HCEC 1CT (cell line): ENCODE measurements at places on chromosomes 1 and 21.

GRCh38 chr1:114505148-114505561 lies 5.8 kb downstream of the TRIM33 start:
- DNase-seq, result no peak

DNA sequence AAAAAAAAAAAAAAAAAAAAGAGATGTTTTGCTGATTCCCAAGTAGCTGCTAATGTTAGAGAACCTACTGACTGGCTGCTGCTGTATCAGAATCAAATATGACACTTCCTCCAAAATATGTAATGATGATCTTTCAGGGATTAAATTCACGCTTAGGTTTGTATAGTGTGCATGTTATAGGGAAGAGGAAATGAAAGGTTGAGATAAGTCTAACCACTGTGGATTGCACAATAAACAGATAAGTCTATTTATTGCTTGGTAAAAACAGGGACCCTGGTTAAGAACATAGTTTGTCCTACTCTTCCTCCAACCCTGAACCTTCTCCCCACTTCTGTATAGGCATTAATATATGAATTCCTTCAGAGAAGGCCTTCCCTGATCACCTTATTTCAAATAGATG lies 13.2 kb downstream of the RC3H1 start:
- no peak for DNase-seq

DNA sequence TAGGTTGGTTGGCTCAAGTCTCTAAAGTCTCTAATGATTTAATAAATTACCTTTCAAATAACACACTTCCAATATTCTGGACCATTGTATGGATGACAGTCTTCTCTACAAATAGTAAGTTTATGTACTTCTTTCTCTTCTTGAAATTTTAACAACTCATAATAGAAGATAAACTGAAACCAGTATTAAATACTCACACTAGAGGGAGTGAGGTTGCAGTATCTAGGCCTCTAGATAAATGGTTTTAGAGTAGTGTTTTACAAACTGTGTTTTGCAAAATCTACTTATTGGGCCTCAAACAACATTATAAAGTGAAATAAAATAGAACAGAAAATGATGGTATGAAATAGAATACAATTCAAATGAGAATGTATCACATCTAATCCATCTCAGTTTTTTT lies 479.9 kb upstream of the BRINP3 start:
- DNase-seq, result no peak

- DNase-seq, result peak; percentile 87
Measured at GRCh38 chr1:91732291-91733107, 153.5 kb downstream of the TGFBR3 start.

DNA sequence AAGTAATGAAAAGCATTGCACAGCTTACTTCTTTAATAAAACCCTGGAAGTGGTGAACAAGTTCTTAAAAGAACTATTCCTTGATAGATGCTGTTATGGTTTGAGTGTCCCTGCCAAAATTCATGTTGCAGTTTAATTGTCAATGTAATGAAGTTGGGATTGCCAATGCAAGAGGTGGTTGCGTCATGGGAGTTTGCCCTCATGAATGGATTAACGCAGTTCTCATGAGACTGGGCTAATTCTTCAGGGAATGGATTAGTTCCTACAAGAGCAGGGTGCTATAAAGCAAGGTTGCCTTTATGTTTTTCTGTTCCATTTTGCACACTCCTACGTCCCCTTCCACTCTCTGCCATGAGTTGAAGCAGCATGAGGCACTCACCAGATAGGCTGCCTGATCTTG lies 446.7 kb upstream of the B3GALT2 start:
- no peak for DNase-seq

GRCh38 chr1:7149080-7149838 lies 364.0 kb downstream of the CAMTA1 start:
- DNase-seq, result no peak

DNA sequence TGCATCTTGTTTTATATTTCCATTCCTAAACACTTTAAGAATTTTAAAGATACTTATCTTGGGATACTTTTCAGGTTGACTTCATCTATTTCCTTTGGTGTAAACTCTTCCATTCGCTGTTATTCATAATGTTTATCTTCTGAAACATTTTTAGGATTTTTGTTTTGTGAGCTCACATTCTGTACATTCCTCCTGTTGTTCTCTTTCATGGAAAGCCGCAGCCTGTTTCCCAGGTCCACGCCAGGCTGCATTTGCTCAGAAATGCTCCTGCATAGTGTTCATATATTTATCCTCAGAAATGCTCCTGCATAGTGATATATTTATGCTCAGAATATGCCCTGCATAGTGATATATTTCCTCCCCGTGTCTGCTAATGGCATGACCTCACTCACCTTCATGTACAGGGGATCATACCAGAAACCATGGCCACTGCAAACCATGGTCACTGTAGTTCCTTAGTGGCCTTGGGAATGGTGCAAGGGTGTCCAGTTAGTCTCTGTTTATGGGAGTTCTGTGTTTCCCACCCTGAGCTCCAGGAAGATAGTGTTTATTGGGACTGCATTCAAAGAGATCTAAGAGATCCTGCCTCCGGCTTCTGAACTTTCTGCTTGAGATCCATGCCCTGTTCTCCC lies 153.9 kb upstream of the GREM2 start:
- DNase-seq, result peak; percentile 82

- DNase-seq, result no peak
Measured at GRCh38 chr1:6497215-6497866, 5.9 kb upstream of the PLEKHG5 start.

- DNase-seq, result peak; percentile 41
Measured at GRCh38 chr1:28246427-28246832, 10.5 kb downstream of the ATP5IF1 start.

DNA sequence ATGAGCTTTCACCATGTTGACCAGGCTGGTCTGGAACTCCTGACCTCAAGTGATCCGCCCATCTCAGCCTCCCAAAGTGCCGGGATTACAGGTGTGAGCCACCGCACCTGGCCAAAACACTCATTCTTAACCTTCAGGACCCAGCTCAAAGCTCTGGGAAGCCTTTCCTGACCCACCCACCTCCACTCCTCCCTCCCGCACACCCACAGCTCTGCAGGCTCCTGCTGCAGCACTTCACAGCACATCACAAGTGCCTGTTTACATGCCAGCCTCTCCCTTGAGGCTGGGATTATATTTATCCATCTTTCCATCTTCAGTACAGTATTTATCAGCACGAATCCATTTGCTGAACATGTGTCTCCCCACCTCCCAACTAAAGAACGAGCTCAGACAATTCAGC lies 14.9 kb downstream of the SLC9A1 start:
- DNase-seq, result no peak

GRCh38 chr1:158257888-158258287 lies 3.7 kb downstream of the CD1A start:
- no peak for DNase-seq
